Activated T-cell treated with anti-CD3 and anti-CD28 coated beads, Interleukin-2, amount 50 U/mL, for 72 hours (primary cell): ENCODE measurements at places on chromosomes 13 and 19. TPM values are rescaled to one million over a fixed set of nuclear protein-coding genes. Genes with fewer than 3 reads are reported as not detected.

The TNFSF13B gene
- 2.7 TPM for total RNA-seq

The ADPRHL1 gene
- 1.4 TPM for total RNA-seq

The ZNF543 gene
- 8.4 TPM for total RNA-seq

The ZNF154 gene
- total RNA-seq, result 4.3 TPM

The MTIF3 gene
- 30.6 TPM for total RNA-seq

The PSG11 gene
- total RNA-seq, result not detected

The HIF3A gene
- not detected for total RNA-seq

The CAMSAP3 gene
- total RNA-seq, result 2.0 TPM

The RASIP1 gene
- total RNA-seq, result 0.86 TPM

The CGB1 gene
- total RNA-seq, result not detected

The ZNF491 gene
- 0.46 TPM for total RNA-seq

The PRRG2 gene
- 1.1 TPM for total RNA-seq

The KIR3DL2 gene
- total RNA-seq, result 4.4 TPM

The MUC16 gene
- total RNA-seq, result 0.05 TPM

The ZNF541 gene
- 0.69 TPM for total RNA-seq

The SIGLEC12 gene
- total RNA-seq, result 1.6 TPM

The PET100 gene
- 74.0 TPM for total RNA-seq

The HSD17B14 gene
- 2.0 TPM for total RNA-seq

The MYO16 gene
- not detected for total RNA-seq

The MCEMP1 gene
- total RNA-seq, result not detected

The ETV2 gene
- total RNA-seq, result 2.5 TPM

The SRRM5 gene
- total RNA-seq, result 1.7 TPM

The FFAR1 gene
- 1.4 TPM for total RNA-seq

The GARIN5A gene
- not detected for total RNA-seq

The TRPC4 gene
- total RNA-seq, result not detected

The PAK4 gene
- 17.0 TPM for total RNA-seq

The EFNA2 gene
- total RNA-seq, result not detected

The NOSIP gene
- total RNA-seq, result 66.0 TPM

The LHB gene
- total RNA-seq, result not detected
